Stimulated activated CD4-positive, alpha-beta T cell treated with anti-CD3 and anti-CD28 coated beads, Interleukin-15, amount 100 ng/mL, for 48 hours (primary cell): ENCODE measurements at places on chromosomes 1 and 21.

DNA sequence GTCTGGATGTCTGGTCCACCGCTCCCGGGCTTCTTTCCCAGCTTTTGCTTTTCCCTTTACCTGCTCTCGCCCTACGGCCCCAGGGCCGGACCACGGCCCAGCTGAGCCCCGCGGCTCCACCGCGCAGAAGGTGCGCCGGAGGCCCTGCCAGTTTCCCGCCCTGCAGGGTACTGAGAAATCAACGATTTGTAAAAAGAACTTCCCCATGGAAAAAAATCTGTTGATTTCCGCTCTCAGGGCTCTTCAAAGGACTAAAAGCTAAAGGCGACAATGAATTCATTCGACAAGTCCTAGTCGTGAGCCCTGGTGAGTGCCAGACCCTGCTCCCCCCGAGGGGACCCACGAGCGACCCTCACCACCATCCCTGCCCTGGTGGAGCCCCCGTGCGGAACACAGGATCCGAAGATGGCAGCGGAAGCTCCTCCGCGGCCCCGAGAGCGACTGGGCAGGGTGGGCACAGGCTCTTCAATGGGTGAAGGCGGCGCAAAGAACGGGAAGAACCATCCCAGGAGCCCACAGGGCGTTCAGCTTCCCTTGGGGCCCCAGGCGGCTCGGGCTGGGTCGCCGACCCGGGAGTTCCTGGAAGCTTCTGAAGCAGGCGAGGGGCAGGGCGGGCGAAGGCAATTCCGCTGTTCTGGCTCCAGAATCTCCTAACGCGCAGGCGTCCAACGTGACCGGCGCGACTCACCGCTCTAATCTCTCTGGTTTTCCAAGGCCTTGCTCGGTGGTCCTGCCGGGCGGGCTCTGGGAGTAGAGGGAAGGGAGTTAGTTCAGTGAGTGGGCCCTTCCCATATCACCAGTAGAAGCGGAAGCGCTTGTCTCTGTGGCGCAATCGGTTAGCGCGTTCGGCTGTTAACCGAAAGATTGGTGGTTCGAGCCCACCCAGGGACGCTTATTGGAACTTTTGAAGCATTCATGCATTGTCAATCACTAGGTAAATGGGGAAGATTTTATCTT is 6.6 kb upstream of the RNU1-2 start:
- no peak for DNase-seq

DNA sequence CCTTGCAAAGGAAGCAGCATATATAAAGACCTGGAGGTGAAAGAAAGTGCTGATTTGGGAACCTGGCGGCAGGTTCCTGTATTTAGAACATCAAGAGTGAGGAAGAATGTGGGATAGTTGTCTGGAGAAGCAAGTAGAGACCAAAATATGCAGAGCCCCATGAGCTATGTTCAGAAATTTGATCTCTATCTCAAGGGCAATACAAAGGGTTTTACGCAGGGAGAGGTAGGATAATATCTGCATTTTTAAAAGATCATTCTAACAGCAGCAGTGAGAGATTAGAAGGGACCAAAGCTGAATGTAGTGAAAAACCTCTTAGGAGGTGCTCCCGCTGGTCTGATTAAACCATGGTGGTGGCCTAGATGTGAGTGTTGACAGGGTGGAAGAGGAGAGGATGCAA is 453.9 kb upstream of the PKN2 start:
- DNase-seq = no peak

- DNase-seq = no peak
Measured at GRCh38 chr1:208885060-208885459, 640.9 kb upstream of the PLXNA2 start.

DNA sequence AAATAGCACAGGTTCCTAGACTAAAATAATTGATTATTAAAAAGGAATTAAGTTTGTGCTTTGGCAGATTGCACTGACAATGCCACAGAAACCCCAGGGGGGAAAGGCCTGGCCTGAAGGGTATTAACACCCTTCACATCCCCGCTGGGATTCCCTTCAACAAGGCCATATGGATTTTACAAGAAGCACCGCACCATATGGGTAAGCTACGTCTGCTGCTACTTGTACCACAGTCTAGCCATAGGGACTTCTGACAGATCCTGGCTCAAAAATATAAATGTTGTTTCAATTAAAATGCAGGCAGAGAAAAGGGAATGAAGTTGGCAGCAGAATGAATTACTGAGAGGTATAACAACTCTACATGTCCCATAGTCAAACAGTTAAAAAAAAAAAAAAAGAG is 101.0 kb downstream of the DENND1B start:
- DNase-seq = no peak

GRCh38 chr21:34886240-34887104 is 162.6 kb downstream of the RUNX1 start:
- no peak for DNase-seq

- no peak for DNase-seq
Measured at GRCh38 chr1:10815858-10816195, 19.4 kb upstream of the CASZ1 start.

- DNase-seq = no peak
Measured at GRCh38 chr1:6497215-6497866, 5.9 kb upstream of the PLEKHG5 start.

- no peak for DNase-seq
Measured at GRCh38 chr21:31644643-31645042, 14.8 kb upstream of the SOD1 start.

DNA sequence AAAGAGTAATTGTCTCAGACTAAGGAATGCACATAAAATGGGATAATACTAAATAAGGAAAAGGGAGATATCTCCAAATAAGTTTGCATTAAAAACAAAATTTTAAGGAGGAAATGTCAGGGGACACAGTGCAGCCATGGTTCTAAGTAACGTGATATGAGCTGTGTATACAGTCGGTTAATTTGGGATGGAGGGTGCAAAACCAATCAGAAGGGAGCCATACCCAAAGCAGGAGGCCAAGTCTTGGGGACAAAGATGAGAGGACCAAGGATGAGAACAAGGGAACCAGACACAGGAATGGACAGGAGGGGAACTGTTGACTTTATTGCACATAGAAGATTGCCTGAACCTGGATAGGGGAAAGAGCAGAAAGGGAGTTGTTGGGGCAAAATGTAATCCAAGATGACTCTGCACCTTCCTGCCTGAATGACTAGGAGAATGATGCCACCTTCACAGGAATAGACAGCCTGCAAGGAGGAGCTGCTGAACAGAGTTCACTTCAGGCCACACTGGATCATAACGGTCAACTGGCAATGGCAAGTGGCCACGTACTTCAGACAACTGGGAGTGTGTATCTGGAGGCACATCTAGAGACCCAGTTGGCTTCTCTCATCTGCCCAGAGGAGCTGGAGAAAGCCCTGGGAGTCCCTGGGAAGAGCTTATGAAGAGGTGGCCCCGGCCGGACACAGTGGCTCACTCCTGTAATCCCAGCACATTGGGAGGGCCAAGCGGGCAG is 22.0 kb upstream of the BOLA1 start:
- no peak for DNase-seq

- no peak for DNase-seq
Measured at GRCh38 chr21:31107871-31108270, 69.6 kb upstream of the KRTAP19-8 start.

DNA sequence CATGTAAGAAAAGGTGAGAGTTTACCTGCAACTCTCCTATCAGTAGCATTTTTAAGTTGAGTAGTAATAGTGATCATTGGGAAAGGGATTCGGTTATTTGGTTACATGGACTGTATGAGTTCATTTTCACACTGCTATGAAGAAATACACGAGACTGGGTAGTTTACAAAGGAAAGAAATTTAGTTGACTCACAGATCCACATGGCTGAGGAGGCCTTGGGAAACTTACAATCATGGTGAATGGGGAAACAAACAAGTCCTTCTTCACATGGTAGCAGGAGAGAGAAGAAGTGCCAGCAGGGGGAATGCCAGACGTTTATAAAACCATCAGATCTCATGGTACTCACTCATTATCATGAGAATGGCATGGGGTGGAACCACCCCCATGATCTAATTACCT is 59.3 kb upstream of the FBXO28 start:
- DNase-seq = no peak

GRCh38 chr1:39016604-39017171 is 9.5 kb upstream of the NDUFS5 start:
- no peak for DNase-seq

- DNase-seq = no peak
Measured at GRCh38 chr1:245609354-245610150, 454.8 kb downstream of the KIF26B start.

GRCh38 chr1:84687714-84688462 is 2.4 kb downstream of the SSX2IP start:
- DNase-seq = no peak

- no peak for DNase-seq
Measured at GRCh38 chr1:209787551-209787950, 3.2 kb upstream of the C1orf74 start.

GRCh38 chr1:160373696-160374095 is 6.8 kb downstream of the NHLH1 start:
- no peak for DNase-seq

DNA sequence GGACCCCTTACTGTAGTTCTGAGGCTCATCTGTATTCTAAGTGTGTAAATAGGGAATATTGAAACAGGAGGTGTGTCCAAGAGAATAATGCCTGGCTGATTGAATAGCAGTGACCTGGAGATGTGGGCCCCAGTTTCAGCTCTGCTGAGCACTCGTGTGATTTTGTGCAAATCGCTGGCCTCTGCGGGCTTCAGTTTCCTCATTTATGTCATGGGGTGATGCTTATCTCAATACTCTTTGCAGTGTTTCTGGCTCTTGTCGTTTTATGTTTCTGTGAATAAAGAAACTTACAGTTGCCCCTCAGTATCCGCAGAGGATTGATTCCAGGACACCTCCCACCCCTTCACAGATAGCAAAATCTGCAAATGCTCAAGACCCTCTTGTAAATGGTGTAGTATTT is 5.0 kb downstream of the COG2 start:
- DNase-seq = no peak

DNA sequence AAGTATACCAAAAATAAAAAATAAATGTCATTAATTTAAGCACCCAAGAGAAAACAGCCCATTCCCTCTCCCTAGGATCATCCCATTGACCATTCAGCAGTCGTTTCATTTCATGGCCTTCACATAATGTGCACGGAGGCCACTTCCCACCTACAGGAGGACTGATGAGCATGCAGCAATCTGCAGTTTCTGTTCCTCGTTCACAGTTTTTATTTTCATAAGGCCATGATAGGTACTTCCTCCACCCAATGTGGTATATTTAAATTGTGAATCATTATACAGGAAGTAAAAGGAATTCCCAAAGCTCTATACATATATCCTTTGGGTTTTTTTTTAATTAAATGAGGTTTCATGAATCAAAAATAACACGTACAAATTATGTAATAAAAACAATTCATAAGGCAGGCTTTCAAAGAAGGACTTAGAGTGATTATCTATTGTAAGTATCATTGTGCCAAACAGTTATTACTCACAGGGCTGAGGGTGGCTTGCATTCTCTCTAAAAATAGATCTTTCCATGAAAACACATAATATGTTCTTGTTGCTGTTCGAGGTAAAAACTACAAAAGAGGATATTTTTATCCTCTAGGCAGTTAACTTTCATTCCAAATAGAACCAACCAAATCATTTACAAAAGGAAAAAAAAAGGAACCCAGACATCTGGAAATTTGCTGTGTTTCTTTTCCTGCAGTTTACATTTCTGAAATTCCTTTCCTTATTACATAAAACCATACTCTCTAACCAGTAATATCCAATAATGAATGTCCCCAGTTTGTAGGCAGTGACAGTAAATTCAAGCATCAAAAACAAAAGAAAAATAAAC is 27.5 kb upstream of the SLC44A3 start:
- DNase-seq = no peak

GRCh38 chr1:167492481-167492910 is 25.8 kb downstream of the CD247 start:
- DNase-seq = no peak

- DNase-seq = no peak
Measured at GRCh38 chr1:56866656-56867055, 12.1 kb downstream of the C8A start.

DNA sequence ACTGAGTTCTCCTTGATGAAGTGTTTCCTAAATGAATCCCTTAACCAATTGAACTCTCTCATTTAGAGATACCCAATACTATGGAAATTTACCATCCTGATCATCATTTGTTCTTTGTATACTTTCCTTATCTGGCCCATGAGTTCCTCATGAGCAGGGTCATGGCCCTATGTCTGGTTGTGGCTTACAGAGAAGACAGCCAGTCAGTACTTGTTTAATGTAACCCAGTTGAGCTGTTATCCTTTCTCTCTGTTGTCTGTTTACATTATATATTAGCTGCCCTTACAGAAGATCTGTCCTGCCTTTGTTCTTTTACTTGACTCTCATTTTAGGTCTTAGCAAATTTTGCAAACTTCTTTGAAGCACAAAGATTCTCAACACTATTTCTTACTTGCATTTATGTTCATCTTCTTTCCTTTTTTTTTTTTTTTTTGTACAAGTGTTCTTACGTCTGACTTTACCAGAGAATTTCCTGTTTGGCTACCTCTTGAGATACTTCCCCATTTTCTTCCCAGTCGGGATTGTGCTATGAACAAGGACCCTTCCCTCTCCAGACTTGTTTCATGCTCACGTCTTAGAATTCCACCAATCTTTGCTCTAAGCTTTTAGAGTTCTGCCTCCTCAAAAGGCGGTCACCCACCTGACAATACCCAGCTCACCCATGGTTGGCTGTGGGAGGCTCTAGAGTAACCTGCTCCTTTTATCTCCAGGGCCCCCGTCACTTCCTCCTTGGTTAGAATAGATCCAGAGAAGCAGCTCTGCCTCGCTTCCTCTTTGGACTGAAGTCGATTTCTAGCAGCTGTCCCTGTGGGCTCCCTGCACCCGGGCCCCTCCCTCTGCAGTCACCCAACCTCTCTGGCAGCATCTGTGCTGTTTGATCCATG is 53.6 kb upstream of the RUNX1 start:
- DNase-seq = peak; percentile 23

DNA sequence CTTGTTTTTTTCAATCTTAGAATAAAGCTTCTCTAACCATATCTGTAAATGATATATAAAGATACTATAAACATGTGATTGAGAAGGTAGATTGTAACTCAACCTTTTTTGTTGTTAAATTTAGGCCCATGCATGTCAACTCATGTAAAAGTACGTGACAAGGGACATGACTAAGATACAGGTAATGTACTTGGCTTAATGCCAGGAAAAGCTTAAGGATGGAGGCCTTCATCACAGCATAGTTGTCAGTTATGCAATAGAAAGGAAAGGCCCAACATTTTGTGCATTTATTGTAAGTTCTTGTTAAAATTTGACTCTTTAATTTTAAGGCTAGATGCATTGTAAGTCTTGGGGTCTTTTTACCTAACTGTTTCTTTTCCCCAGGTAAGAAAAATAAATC is 305.1 kb downstream of the LTN1 start:
- no peak for DNase-seq

DNA sequence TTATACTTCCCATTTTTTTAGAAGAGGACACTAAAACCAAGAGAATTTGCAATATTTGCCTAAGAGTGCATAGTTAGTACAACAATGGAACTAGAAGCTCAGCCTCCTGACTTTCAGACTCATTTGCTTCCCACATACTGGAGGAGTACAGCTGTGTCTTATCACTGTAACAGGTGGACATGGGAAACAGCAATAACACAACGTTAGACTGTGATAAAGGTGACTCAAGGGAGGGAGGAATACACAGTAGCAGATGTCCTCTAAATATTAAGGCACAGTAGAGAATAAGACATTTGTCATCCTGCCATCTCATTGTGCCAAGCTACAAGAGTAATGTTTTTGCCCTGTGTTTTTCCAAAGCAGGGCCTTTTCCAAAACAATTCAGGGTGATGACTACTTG is 55.4 kb upstream of the JAK1 start:
- DNase-seq = no peak

- DNase-seq = no peak
Measured at GRCh38 chr1:158972841-158973240, 36.9 kb upstream of the IFI16 start.
